ENCODE measurements at places on chromosomes 12 and 14.
A peak's percentile ranks its signal among the peaks of the same experiment; 100 is the strongest.

DNA sequence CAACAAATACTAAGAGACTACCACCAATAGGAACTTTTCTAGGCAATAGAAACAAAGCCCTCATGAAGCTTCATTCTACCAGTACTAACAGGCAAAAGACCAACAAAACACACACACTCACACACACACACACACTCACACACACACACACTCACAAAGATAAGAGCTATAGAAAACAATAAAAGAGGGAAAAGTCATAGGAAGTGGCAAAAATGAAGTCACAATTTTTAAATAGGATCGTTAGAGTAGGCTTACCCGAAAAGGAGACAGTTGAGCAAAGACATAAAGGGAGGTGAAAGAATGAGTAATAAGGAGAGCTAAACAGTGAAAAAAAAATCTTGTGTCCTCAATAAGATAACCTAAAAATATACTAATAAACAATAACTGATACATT lies 66.5 kb downstream of the C2CD5 start:
- no peak for DNase-seq

DNA sequence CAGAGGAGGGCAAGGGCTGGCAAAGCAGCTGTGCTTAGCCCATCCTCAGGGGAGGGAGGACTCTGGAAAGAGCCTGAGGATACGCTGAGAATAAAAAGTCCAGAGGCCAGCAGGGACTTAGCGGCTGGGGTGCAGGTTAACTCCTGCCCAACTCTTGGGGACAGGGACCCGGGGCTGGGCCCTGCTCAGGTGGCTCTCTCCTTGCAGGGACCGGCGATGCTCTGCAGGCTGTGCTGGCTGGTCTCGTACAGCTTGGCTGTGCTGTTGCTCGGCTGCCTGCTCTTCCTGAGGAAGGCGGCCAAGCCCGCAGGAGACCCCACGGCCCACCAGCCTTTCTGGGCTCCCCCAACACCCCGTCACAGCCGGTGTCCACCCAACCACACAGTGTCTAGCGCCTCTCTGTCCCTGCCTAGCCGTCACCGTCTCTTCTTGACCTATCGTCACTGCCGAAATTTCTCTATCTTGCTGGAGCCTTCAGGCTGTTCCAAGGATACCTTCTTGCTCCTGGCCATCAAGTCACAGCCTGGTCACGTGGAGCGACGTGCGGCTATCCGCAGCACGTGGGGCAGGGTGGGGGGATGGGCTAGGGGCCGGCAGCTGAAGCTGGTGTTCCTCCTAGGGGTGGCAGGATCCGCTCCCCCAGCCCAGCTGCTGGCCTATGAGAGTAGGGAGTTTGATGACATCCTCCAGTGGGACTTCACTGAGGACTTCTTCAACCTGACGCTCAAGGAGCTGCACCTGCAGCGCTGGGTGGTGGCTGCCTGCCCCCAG lies 2.8 kb downstream of the B3GNT4 start:
- DNase-seq, result no peak

DNA sequence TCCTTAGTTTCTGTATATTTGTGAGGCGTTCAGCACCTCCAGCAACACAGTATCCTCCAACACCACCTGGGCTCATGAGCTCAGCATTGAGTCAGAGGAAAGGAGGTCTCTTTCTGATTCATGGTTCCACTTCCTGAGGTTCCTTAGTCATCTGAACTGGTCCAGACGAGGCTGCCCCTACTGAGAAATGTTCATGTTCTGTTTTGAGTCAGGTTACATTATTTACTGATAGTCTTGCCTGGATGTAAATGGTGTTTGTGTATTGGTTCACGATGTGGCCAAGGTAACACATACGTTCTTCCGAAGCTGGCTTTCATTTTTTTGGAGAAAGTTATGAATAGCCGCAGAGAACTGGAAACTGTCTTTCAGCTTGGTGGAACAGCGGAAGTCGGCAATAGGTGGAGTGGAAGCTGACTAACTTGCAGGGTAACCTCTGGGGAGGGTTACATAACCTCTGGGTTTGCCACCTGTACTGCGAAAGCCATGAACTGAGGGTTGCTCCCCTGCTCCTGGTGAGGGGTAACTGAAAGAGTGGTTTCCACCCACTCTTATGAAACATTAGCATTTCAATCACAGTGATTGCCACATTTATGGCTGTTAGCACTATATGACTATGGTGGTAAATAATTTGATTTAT lies 42.2 kb upstream of the MANSC4 start:
- peak; percentile 28 for DNase-seq

- no peak for DNase-seq
Measured at GRCh38 chr12:23488130-23488529, 461.3 kb downstream of the SOX5 start.

- DNase-seq, result no peak
Measured at GRCh38 chr12:28457785-28458184, 267.5 kb downstream of the CCDC91 start.

- DNase-seq, result no peak
Measured at GRCh38 chr12:47616440-47616839, 89.4 kb downstream of the RPAP3 start.

DNA sequence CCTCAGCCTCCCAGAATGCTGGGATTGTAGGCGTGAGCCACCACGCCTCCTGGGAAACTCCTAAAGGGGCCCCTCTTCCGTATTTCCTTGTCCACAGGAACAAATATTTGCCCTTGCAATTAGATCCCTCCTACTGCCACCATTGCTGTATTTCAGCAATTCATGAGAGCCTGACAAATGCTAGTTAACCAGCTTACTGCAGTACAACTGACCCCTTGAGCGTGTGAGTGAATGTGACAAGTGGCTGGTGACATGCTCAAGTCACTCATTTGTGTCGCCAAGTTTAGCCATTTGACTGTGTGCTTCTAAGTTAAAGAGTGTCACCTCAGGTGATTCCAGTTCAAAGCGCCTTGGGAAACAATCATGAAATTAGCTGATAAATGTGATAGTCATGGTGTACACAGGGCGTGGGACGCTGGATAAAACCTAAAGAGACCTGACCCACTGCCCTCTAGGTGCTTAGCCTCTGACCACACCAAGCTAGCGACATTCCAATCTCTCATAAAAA lies 56.1 kb upstream of the MAP1LC3B2 start:
- no peak for DNase-seq

All from AG09309 (cell line).